ENCODE measurements at places on chromosomes 5 and 9. TPM values are rescaled to one million over a fixed set of nuclear protein-coding genes. Genes with fewer than 3 reads are reported as not detected.
A peak's percentile ranks its signal among the peaks of the same experiment; 100 is the strongest.

VLDLR gene
- 7.4 TPM for polyA plus RNA-seq

LECT2 gene
- polyA plus RNA-seq = not detected

DNA sequence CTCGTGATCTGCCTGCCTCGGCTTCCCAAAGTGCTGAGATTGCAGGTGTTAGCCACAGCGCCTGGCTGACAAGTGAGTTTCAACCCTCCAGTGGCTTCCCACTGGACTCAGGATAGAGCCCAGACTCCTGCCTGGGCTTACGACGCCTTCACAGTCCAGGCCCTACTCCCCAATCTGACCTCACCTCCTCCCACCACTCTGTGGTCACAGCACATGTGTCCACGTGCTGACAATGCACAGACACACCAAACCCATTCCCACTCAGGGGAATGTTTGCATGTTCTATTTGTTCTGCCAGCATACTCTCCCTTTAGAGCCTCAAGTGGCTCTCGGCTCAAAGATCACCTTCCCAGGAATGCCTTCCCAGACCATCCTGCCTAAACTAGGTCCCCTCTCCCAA, 31.1 kb upstream of the TRIM14 start:
- no peak for DNase-seq
- peaks cover 26% of the 10 kb centered on the region for H3K4me1 ChIP-seq
- H3K27me3 ChIP-seq = no peaks in the 10 kb centered on the region
- H3K27ac ChIP-seq = no peak overlapping the region

DNA sequence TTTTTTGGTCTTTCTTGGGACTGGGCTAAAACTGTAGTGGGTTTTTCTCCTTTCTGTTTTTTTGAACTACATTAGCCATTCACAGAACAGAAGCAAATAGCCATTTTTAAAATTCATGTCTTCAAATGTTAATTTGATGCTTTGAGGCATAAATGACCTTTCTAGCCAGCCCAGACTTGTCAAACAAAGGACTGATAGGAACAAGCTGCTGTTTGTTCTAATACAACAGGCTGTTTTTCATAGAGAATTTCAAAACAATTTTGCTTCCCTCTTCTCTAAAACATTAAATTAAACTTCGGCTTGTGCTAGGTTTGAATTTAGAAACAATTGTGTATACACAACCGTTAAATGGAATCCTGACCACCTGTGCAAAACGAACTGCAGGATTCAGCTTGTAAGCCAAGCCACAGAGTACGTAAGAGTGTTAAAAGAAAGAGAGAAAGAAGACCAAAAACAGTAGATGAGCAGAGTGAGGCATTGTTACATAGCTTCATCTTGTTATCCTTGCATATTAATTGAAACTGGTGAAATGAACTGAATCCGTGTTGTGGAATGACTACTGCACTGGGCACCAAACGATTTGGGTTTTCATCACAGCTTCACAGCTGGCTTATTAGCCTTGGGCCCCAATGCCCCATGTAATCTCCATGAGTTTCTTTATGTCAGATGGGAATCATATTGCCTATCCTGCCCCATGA, 100.0 kb downstream of the ZSWIM6 start:
- H3K4me1 ChIP-seq = peaks cover 14% of the 10 kb centered on the region
- DNase-seq = no peak
- peak overlapping the region; percentile 22 for H3K4me3 ChIP-seq
- H3K27ac ChIP-seq = peak overlapping the region; percentile 11
- H3K36me3 ChIP-seq = no peaks in the 10 kb centered on the region
- no peaks in the 10 kb centered on the region for H3K27me3 ChIP-seq

- no peak overlapping the region for H3K4me3 ChIP-seq
- H3K4me1 ChIP-seq = no peaks in the 10 kb centered on the region
- no peak overlapping the region for H3K27ac ChIP-seq
- DNase-seq = no peak
These were observed 92.3 kb upstream of the SPATA31C2 start for GRCh38 chr9:88230612-88231011.

DNA sequence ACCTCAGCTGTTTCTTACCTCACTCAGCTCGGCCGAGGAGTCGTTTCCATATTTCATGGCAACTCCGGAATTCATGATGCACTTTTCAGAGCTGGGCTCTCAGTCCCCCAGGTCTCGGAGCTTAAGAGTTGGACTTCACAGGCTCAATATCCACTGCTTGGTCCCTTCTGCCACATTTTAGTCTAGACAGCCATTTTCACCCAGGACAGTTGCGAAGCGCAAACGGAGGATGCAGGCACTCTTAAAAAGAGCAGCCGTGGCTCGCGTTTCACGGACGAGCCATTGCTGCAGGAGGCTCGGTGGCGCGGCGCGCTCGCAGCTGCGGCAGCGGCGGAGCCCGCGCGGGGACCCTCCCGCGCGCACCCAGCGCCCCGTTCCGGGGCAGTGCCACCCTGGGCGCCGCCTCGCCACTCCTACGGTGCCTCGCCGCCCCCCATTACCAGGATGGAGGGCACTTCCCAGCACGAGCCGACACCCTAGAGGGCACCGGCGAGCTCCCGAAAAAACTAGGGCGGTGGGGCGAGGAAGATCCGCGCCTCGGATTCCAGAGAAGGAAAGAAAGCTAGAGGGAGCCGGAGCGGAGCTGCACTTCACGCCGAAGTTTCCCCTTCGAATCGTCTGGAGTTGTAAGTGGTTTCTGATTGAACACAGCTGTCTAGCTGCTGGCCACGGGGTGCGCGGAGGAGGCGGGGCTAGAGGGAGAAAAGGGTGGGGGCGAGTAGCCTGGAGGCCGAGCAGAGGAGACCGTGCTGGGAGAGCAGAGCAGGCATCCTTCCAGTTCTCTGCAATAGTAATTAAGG, 140.3 kb downstream of the TSSK1B start:
- no peaks in the 10 kb centered on the region for H3K36me3 ChIP-seq
- peak overlapping the region; percentile 85 for H3K27ac ChIP-seq
- H3K27me3 ChIP-seq = no peaks in the 10 kb centered on the region

GRCh38 chr9:129481424-129481809, 139.5 kb downstream of the C9orf50 start:
- DNase-seq = no peak
- no peaks in the 10 kb centered on the region for H3K27me3 ChIP-seq
- no peaks in the 10 kb centered on the region for H3K36me3 ChIP-seq
- H3K27ac ChIP-seq = no peak overlapping the region
- H3K4me3 ChIP-seq = no peak overlapping the region

DNA sequence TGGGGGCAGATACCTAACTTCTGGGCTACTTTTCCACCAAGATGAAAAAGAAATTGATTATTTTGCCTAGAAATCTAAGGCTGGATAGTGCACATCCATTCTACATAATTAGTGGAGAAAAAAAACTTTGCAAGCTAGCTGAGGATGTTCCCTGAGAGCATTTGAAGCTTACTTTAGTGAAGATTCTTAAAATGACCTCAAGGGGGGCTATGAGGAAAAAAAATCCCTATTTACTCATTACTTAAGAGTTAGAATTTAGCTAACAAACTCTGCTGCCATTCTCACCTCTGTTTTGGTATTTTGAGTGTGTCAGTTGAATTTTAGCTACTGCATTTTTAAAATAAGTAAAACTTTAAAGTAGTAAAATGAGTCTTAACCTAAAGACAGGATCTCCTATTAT, 9.2 kb upstream of the FGF10 start:
- DNase-seq = no peak
- no peak overlapping the region for H3K27ac ChIP-seq
- H3K27me3 ChIP-seq = no peaks in the 10 kb centered on the region
- H3K4me1 ChIP-seq = no peaks in the 10 kb centered on the region
- H3K4me3 ChIP-seq = no peak overlapping the region

DNA sequence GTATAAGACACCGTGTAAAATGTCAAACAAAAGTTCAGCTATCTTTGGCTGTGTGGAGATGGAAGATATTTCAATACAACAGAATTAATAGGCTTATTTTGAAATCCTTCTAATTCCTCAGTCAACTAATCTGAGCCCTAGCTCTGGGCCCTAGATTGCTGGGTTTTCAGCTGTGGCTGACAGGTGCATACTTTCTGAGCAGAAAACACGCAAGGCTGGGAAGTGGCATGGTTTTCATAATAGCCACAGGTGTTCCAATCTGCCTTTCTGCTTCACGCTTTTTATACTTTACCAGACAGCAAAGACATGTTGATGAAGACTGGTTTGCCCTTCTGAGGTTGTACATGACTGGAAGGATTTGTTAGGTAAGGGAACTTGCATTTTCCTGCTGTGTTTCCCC, 20.7 kb upstream of the XPA start:
- no peak overlapping the region for H3K27ac ChIP-seq
- no peaks in the 10 kb centered on the region for H3K27me3 ChIP-seq
- H3K4me3 ChIP-seq = no peak overlapping the region
- DNase-seq = no peak
- H3K36me3 ChIP-seq = no peaks in the 10 kb centered on the region

DNA sequence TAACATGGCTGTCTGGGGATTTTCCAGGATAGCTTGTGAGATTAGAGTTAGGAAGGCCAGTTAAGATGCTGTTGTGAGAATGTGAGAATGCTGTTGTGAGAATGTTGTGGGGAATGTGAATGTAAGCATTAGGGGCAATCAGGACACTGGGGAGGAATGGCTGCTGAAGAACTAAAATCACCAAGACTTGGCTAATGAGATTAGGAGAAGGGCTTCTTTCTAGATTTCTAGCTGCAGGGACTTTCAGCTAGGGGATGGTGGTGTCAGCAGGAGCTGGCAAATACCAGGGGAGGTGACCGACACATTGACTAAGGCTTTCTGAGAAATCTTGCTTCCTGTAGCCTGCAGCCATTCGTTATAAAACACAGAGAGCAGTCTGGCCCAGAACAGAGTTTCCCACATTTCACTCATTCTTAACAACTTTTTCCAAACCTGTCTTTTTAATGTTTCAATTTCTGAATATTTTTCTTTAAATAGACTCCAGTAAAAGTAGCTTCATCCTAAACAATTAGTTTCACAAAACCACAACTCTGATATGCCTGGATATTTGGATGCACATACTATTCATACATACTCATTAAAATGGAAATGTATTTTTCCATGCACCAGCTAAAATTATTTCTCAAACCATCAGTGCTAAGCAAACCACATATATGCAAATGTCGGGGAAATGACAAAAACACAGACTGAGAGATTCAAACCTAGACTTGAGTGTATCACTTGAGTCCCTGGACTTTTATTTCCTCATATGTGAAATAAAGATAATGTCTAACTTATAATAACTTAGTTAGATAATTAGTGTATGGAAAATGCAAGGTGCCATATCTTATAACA, 89.3 kb upstream of the TNC start:
- peak overlapping the region; percentile 48 for H3K27ac ChIP-seq
- H3K4me1 ChIP-seq = peaks cover 65% of the 10 kb centered on the region
- DNase-seq = no peak
- no peak overlapping the region for H3K4me3 ChIP-seq
- no peaks in the 10 kb centered on the region for H3K36me3 ChIP-seq

DNA sequence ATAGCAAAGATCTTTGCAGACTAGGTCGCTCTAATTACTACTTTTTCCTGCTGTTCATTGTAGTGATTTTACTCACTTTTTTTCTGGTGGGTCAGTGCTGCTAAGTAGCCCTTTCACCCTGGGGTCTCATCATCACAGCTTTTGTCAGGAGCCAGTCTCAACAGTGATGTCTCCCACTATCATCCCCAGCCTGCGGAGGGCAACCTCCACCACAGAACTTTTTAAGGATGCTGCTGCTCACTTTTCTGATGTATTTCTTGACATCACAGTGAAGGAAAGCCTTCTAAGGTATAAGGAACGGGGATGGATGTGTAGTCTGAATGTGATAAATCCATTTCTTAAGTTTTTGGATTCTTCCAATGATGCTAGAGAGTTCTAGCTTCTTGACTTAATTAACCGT, 242.5 kb upstream of the RIOK2 start:
- H3K4me1 ChIP-seq = no peaks in the 10 kb centered on the region
- H3K4me3 ChIP-seq = no peak overlapping the region
- H3K27ac ChIP-seq = no peak overlapping the region
- DNase-seq = no peak
- no peaks in the 10 kb centered on the region for H3K36me3 ChIP-seq

DNA sequence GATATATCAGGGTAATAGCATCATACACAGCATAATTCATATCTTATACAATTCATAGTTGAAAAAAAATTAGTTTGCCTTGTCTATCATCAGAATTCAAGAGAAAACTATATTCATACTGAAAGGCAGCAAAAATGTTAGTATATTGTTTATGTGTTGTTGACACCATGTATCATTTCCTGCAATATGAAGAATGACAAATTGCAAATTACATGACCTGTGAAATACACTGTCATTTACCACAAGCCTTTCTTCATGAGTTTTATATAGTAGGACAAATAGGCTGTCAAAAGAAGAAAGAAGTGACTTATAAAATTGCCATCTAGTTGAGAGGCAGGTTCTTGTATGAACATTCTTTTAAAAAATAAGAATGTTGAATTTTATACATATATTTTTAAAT, 1136.3 kb upstream of the CDH9 start:
- DNase-seq = no peak
- no peaks in the 10 kb centered on the region for H3K27me3 ChIP-seq
- H3K36me3 ChIP-seq = no peaks in the 10 kb centered on the region
- H3K4me1 ChIP-seq = no peaks in the 10 kb centered on the region
- no peak overlapping the region for H3K27ac ChIP-seq

- H3K4me1 ChIP-seq = no peaks in the 10 kb centered on the region
- H3K27ac ChIP-seq = no peak overlapping the region
- H3K4me3 ChIP-seq = no peak overlapping the region
- no peaks in the 10 kb centered on the region for H3K36me3 ChIP-seq
- no peak for DNase-seq
These were observed 292.9 kb upstream of the PUM3 start for GRCh38 chr9:3136686-3137346.

- H3K36me3 ChIP-seq = no peaks in the 10 kb centered on the region
- H3K4me3 ChIP-seq = peak overlapping the region; percentile 83
- H3K27ac ChIP-seq = peak overlapping the region; percentile 62
- H3K27me3 ChIP-seq = no peaks in the 10 kb centered on the region
- peaks cover 31% of the 10 kb centered on the region for H3K4me1 ChIP-seq
These were observed 663 bp downstream of the ISOC1 start for GRCh38 chr5:129094924-129095899.

DNA sequence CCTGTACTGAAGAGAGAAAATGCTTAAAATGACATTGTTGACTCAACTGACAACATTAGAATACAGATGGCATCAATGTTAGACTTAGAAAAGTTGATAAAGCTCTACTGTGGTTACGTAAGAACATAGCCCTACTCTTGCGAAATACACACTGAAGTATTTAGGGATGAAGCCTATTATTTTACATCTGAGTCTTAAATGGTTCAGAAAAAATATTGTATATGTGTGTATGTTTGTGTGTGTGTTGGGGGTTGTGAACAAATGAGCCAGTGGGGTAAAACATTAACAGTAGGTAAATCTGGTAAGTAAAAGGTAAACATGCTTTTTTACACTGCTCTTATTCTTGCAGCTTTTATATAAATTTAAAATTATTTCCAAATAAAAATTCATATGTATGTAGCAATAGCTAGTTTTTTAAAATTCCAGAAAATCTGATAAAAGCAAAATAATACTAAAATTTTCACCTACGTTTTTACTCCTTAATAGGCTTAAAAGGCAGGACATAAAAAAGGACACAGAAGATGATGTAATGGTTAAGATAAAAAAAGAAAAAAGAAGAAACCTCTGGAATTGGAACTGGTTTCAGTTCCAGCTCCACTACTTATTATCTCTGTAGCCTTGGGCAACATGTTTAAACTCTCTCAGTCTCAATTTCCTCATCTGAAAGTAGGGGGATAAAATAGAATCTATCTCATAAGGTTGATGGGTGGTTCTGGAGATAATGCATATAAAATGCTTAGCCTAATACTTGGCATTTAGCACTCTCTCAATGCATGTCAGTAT, 44.3 kb downstream of the GARNL3 start:
- no peak overlapping the region for H3K4me3 ChIP-seq
- H3K27me3 ChIP-seq = no peaks in the 10 kb centered on the region
- DNase-seq = no peak
- H3K36me3 ChIP-seq = no peaks in the 10 kb centered on the region

All from keratinocyte (primary cell).